Fibroblast of the aortic adventitia (primary cell): ENCODE measurements at places on chromosomes 7 and 10.

- no peak for DNase-seq
These were observed 54.4 kb downstream of the MGMT start for GRCh38 chr10:129521161-129522025.

GRCh38 chr7:90262438-90262837 lies 17.5 kb downstream of the CFAP69 start:
- DNase-seq, result peak; percentile 74

DNA sequence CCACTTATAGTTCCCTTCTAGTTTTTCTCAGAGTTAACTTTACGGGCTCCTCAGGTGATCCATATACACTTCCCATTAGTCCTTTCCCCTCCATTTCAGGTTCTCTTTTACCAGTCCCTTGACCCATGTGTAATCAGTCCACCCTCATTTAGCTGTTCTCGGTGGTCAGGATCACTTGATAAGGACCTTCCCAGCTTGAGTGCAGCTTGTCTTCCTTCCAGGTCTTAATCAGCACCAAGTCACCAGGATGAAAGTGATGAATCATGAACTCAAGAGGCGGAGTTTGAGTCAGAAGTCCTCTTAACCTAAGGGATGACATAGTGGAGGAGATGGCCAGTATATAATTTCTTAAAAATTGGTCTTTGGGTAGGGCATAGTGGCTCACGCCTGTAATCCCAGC lies 63.1 kb upstream of the CNTNAP2 start:
- no peak for DNase-seq

GRCh38 chr10:71964098-71964742 lies at the start of gene CHST3:
Gene CHST3 (plus strand): TSS chr10:71964395. CDS start chr10:72005843, 41,448 bp downstream.
- peak; percentile 68 for DNase-seq

DNA sequence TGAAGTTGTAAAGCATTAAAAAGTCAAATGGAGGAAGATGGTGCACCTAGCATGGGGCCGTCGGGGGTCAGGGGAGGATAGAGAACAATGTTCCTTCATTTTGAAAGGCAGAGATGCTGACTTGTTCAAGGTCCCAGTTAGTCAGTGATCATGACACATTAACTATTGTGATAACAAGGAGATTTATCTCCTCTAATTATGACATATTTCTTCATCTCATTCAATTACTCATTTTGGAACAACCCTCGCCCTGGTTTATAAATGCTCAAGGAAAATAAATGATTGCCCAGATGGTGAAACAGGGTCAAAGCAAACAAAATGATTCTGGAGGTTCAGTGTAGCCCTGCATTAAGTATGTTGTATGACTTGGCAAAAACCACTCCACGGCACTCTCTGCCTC lies 106.2 kb downstream of the ITIH5 start:
- no peak for DNase-seq
